NCI-H510A (cell line): ENCODE measurements at places on chromosomes 7 and 10.
A peak's percentile ranks its signal among the peaks of the same experiment; 100 is the strongest.

GRCh38 chr10:13613519-13613918, 26.8 kb downstream of the PRPF18 start:
- no peak for DNase-seq

DNA sequence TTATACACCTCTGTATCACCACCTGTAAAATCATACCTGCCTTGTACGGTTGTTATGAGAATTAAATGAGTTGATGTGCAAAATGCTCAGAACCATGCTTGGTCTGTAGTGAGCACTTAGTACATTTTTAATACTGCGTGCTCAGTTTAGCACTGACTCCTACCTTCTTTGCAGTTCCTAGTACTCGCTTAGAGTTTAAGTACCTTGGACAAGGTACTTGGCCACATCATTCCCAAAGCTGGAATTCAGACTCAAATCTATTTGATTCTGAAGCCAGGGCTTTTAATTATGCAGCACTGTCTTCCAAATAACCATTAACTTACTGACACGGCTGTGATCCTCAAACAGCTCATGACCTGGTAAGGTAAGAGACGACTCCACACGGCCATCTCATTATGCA, 100.0 kb upstream of the AGK start:
- no peak for DNase-seq

GRCh38 chr7:86844608-86845007, 200.9 kb downstream of the GRM3 start:
- no peak for DNase-seq

GRCh38 chr10:65754112-65754511, 1171.7 kb upstream of the LRRTM3 start:
- no peak for DNase-seq

GRCh38 chr10:30944005-30944404, 87.7 kb downstream of the ZNF438 start:
- DNase-seq = no peak

DNA sequence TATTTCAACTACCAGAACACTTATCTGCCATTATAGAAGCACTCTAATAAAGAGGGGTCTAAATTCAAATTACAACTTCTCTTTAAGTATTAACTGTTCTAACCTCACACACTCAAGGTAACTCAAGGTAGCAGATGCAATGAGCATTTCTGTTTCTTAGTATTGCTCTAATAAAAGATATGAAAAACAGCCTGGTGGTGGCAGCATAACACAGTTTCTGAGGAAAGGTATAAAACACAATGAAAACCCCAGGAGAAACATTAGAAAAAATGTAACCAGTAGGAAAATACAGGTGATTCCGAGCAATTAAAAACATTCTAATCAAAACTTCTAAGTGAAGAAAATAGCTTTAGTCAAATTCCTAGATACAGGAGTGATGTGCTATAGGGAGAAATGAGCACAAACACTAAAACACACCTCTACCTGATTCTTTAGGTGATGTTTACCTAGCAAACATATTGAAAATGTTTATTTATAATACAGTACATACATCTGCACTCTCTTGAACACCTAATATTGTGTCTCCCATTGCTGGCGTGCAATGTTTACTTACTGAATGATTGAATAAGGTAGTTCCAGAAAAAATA, 3.5 kb downstream of the MKRN1 start:
- DNase-seq = peak; percentile 26

GRCh38 chr10:96618653-96619052, 31.8 kb upstream of the TM9SF3 start:
- DNase-seq = no peak

DNA sequence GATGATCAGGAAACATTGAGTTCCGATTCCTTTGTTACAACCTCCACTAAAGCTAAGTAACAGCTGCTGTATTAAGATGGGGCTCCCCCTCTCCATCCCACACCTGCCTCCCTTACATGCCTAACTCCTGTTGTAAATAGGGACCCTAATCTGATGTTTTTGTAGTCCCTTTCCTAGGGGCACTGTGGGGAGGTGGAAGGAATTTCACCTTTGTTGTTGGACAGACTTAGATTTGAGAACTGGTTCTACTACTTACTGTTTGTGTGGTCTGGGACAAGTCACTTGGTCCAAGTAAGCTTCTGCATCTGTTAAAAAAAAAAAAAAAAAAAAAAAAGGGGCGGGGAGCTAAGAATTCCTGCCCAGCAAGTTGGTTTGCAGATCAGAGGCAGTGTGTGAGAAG, 42.6 kb downstream of the KIAA1217 start:
- DNase-seq = no peak

GRCh38 chr7:329691-330281, 39.8 kb downstream of the FOXL3 start:
- no peak for DNase-seq

DNA sequence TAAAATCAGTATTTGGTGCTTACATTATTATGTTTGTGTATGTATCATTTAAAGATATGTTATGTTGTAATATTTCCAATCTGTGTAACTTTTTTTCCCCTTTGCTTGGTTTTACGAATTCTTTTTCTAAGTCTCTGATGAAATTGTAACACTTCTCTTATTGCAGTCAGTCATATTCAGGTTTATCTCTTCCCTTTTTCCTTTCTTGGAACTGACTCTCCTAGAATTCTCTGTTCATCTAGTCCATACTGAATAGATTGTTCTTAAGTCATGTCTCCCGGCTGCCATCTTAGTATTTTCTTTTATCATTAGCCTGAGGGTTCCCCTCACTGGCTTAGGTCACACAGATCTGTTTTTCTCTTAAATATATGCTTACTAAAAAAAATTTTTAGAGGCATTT, 44.6 kb downstream of the PHTF2 start:
- no peak for DNase-seq

DNA sequence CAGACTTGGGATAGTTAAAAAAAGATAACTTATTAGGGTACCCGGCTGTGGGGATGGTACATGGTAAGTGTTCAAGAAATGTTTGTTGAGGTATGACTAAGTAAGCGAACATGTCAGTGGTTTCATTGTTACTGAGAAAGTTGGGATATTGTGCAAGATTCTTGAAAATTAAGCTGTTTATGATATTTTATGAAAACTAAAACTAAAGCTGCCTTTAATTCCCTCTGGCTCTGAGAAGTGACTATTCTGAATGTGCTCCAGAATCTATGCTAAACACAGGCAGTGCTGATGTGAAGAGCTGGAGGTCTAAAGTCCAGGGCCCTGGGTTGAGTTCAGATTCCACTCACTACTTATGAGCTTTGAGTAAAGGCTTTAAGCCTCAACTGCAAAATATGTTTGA, 72.9 kb downstream of the AOAH start:
- no peak for DNase-seq

DNA sequence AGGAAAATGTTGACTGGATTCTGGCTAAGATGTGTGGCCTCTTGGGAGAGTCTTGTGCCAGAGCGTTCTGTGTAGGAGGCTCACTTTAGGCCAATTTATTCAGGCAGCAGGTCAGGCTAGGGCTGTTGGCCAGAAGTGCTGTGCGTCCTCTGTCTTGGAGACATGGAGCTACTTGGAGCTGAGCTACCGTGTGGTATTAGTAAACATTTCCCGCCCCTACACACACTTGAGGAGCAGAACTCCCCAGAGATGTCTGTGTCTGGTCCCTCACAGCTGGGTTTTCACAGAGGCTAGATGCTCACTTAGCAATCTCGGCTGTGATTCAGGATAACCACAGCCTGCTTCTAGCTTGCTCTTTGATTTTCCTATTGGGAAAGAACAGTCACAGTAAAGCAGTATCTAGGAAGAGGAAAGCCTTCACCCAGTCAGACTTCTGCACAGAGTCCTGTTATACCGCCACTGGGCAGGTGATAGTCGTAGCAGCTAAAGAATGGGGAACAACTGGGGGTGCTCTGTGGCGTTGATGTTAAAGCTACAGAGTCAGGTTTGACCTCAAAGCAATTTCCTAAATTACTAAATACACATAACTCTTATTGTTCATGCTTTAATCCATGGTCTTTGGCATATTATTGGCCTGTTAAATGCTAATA, 86.7 kb downstream of the MDFIC start:
- no peak for DNase-seq
